Chondrocyte (in vitro differentiated cells): ENCODE measurements at places on chromosomes 5 and 9. TPM values are rescaled to one million over a fixed set of nuclear protein-coding genes. Genes with fewer than 3 reads are reported as not detected.

FCN2 gene
- total RNA-seq: not detected in 3 replicates

SPRY4 gene
- 5.3 to 9.6 TPM (median 8.3 TPM) in 3 replicates for total RNA-seq

DRD1 gene
- 0.10 to 0.35 TPM (median 0.23 TPM) in 3 replicates for total RNA-seq

PCDHGA12 gene
- total RNA-seq: 0.64 to 2.2 TPM (median 0.75 TPM) in 3 replicates

MEGF10 gene
- 6.6 to 10.8 TPM (median 7.8 TPM) in 3 replicates for total RNA-seq

SPATA9 gene
- 0.67 to 1.7 TPM (median 1.1 TPM) in 3 replicates for total RNA-seq

GRXCR2 gene
- not detected in 3 replicates for total RNA-seq

HOMER1 gene
- total RNA-seq: 14.3 to 19.1 TPM (median 15.8 TPM) in 3 replicates

PCSK1 gene
- 0.05 TPM in 1 of 3 replicates, not detected in the others for total RNA-seq

CDKN2A gene
- 20.7 to 31.7 TPM (median 21.2 TPM) in 3 replicates for total RNA-seq

IL13 gene
- total RNA-seq: not detected in 3 replicates

GRCh38 chr5:634191-634590 lies 22.1 kb downstream of the CEP72 start:
- H3K4me1 ChIP-seq: no peaks in the 10 kb centered on the region
- H3K27ac ChIP-seq: no peak overlapping the region

DNA sequence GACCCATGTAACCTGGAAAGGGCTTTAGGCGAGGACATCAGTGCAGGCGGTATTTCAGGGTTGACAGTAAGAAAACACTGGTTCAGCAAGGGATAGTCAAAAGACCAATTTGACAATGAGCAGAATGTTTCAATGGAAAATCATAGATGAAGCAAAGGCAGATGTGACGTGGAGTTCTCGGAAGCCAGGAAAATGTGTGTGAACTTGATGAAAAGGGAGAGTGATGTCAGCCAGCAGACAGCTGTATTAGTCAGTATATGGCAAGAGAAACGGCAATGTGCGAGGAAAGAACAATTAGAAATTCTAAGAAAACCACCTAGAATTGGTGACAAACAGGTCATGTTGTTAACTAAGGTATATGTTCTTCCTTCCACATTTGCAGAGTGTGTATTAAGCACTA lies 503.9 kb upstream of the DAB2 start:
- peaks cover 34% of the 10 kb centered on the region for H3K27me3 ChIP-seq
- peaks cover 3% of the 10 kb centered on the region for H3K36me3 ChIP-seq
- no peak overlapping the region for H3K4me3 ChIP-seq
- H3K4me1 ChIP-seq: no peaks in the 10 kb centered on the region

GRCh38 chr9:34554211-34555001 lies 31.6 kb upstream of the ENHO start:
- H3K27me3 ChIP-seq: peaks cover 5% of the 10 kb centered on the region
- H3K27ac ChIP-seq: peak overlapping the region; percentile 0
- H3K4me1 ChIP-seq: peaks cover 18% of the 10 kb centered on the region
- no peaks in the 10 kb centered on the region for H3K36me3 ChIP-seq

- H3K27ac ChIP-seq: no peak overlapping the region
- no peaks in the 10 kb centered on the region for H3K27me3 ChIP-seq
- H3K4me1 ChIP-seq: peaks cover 6% of the 10 kb centered on the region
- H3K4me3 ChIP-seq: no peak overlapping the region
- DNase-seq: no peak
- H3K36me3 ChIP-seq: peaks cover 3% of the 10 kb centered on the region
Measured at GRCh38 chr5:88792144-88792840, 90.7 kb downstream of the MEF2C start.

DNA sequence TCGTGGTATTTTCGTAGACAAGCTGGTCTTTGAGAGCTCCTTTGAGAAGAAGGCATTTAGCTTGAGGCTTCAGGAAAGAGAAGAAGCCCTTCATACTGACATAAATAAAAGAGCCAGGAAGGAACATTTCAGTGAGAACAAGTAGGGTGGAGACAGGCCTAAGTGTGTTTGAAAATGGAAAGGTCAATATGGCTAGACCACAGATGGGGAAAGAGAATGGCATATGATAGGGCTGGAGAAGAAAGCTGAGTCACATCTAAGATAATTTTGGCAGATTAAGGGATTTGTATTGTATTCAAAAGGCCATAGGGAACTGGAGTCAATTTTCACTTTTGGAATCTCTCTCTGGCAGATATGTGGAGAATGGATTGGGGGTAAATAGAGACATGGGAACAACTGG lies 374.9 kb downstream of the TMEM38B start:
- H3K27ac ChIP-seq: no peak overlapping the region
- no peaks in the 10 kb centered on the region for H3K27me3 ChIP-seq
- no peaks in the 10 kb centered on the region for H3K36me3 ChIP-seq
- no peak overlapping the region for H3K4me3 ChIP-seq
- H3K4me1 ChIP-seq: no peaks in the 10 kb centered on the region
- DNase-seq: no peak

DNA sequence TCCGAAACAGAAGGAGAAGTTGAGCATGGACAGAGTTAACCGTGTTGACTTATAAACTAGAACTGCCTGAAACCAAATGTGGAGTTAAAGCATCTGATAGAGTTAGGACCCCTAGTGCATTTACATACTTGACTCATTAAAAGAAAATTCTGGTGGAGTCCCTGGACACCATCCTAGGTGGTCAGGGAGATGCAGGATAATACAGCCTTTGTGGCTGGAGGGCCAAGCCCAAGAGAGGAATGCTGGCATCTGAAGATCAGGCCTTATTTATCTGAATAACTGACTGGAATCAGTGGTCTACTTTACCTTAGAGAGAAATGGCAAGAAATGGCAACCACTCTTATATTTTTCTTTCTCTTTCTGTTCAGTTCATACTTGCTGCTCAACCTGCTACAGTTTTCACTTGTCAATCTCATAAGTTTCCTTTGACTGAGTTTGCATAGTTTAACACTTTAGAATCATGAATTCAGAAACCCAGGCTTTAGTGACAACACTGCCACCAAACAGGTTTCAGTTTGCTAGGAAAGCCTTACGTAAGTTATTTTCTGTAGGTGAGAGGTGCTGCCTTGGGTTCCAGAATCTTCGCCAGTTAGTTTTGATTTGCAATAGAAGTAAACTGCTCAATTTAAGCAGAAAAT lies 10.2 kb downstream of the CMYA5 start:
- H3K4me1 ChIP-seq: peaks cover 4% of the 10 kb centered on the region
- H3K27ac ChIP-seq: no peak overlapping the region
- DNase-seq: no peak
- no peak overlapping the region for H3K4me3 ChIP-seq
- H3K36me3 ChIP-seq: no peaks in the 10 kb centered on the region

DNA sequence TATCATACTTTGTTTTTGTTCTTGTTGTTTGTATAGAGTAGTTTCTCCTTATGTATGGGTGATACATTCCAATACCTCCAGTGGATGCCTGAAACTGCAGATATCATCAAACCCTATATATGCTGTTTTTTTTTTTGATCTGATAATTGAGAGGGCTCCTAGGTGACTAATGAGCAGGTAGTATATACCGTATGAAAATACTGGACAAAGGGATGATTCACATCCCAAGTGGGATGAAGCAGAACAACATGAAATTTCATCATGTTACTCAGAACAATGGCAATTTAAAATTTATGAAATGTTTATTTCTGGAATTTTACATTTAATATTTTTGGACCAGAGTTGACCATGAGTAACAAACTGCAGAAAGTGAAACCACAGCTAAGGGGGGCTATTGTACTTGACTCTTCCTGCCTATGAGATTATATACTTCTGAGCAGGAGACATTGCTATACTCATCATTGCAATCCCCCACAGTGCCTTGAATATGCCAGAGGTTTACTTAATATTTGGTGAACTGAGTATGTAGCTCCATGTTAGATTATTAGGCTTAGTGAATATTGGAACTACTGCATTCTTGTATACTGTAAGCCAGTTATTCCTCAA lies 258.7 kb upstream of the FBXL7 start:
- peaks cover 2% of the 10 kb centered on the region for H3K27me3 ChIP-seq
- no peaks in the 10 kb centered on the region for H3K4me1 ChIP-seq

DNA sequence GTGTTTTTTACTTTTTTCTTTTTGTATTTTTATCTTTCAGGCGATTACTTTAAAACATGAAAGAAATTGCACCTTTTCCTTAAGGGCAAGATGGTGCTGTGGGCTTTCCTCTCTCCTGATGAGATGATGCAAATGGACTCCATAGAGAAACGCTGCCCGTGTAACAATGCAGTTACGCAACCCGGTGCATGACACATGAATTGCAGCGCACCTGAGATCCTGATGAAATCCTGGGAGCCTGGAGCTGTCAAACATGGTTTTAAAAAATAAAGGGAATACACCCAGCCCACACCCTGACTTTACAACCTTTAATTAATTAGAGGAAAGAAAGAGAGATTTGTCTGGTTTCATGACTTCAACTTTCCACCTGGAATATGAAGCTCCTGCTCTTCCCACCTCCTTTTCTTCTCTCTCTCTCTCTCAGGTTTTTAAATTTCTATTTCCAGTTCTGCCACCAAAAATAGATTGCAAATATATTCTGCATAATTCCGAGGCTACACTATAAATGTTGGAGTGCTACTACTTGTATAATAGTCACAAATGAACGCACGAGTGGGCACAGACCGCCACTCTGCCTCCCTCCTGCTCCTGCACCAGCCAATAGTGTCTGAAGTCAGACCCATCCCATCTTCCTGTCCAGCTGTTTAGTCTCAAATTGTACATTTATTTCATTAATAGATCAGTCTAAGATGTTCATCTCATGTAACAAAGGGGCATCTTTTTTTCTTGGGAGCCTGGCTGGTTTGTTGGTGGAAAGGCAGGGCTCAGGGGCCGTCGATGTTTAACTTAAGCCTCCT lies 179.1 kb downstream of the AUH start:
- no peak for DNase-seq
- H3K4me3 ChIP-seq: no peak overlapping the region
- H3K36me3 ChIP-seq: no peaks in the 10 kb centered on the region
- H3K4me1 ChIP-seq: peaks cover 18% of the 10 kb centered on the region

GRCh38 chr9:112789891-112790774 lies 39.6 kb downstream of the SNX30 start:
- no peaks in the 10 kb centered on the region for H3K36me3 ChIP-seq
- H3K27me3 ChIP-seq: no peaks in the 10 kb centered on the region
- DNase-seq: no peak
- H3K4me3 ChIP-seq: no peak overlapping the region
- H3K4me1 ChIP-seq: peaks cover 61% of the 10 kb centered on the region

DNA sequence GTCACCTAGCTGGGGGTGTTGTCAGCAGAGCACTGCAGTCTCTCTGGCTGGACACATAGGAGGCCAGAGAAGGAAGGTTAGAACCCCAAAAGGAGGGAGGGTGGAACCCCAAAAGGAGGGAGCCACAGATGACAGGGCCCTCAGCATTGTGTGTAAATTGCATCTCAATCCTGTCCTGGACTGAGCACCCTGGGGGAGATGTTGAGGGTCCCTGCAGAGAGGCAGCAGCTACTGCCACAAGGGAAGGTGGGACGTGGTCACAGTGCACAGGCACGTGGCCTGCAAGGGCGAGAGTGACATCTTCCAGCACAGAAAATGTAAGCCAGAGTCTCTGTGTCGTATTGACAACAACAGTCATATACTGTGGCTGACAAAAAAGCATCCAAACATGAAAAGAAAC lies 36.5 kb upstream of the CEP72 start:
- no peak overlapping the region for H3K27ac ChIP-seq
- H3K27me3 ChIP-seq: peaks cover 28% of the 10 kb centered on the region
- H3K4me3 ChIP-seq: no peak overlapping the region
- peaks cover 13% of the 10 kb centered on the region for H3K36me3 ChIP-seq
- no peaks in the 10 kb centered on the region for H3K4me1 ChIP-seq

GRCh38 chr5:52065182-52065581 lies 681.9 kb downstream of the ISL1 start:
- no peaks in the 10 kb centered on the region for H3K36me3 ChIP-seq
- H3K27me3 ChIP-seq: no peaks in the 10 kb centered on the region
- H3K4me1 ChIP-seq: no peaks in the 10 kb centered on the region
- no peak overlapping the region for H3K4me3 ChIP-seq
- no peak for DNase-seq
- H3K27ac ChIP-seq: no peak overlapping the region

GRCh38 chr5:174245516-174246075 lies 200.1 kb downstream of the NSG2 start:
- no peak for DNase-seq
- no peaks in the 10 kb centered on the region for H3K4me1 ChIP-seq
- peaks cover 14% of the 10 kb centered on the region for H3K27me3 ChIP-seq
- no peak overlapping the region for H3K4me3 ChIP-seq
- no peaks in the 10 kb centered on the region for H3K36me3 ChIP-seq
- no peak overlapping the region for H3K27ac ChIP-seq

DNA sequence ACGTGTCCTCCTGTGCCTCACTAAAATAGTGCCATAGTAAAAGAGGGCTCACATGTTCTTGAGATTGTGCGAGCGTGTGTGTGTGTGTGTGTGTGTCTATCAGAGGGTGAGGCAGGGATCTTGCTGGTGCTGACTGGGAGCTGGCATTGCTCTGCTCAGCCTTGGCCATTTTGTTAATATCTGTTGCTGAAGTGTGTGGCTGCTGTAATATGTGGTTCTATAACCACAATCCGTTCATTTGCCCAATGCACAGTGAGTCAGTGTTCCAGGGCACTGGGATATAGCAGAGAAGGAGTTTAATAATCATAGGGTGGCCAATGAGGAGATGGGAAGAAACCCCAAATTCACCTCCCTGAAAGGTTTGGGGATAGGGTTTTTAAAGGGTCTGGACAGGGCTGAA lies 61.3 kb downstream of the RASGRF2 start:
- H3K27me3 ChIP-seq: peaks cover 60% of the 10 kb centered on the region
- no peaks in the 10 kb centered on the region for H3K36me3 ChIP-seq
- H3K4me3 ChIP-seq: no peak overlapping the region
- DNase-seq: no peak
- peaks cover 9% of the 10 kb centered on the region for H3K4me1 ChIP-seq

- DNase-seq: peak; percentile 51
- H3K27ac ChIP-seq: no peak overlapping the region
- no peak overlapping the region for H3K4me3 ChIP-seq
- no peaks in the 10 kb centered on the region for H3K27me3 ChIP-seq
- H3K4me1 ChIP-seq: peaks cover 41% of the 10 kb centered on the region
Measured at GRCh38 chr9:137665697-137666512, 47.1 kb downstream of the EHMT1 start.

- H3K27ac ChIP-seq: no peak overlapping the region
- peaks cover 6% of the 10 kb centered on the region for H3K36me3 ChIP-seq
- no peak overlapping the region for H3K4me3 ChIP-seq
- DNase-seq: no peak
- H3K4me1 ChIP-seq: peaks cover 58% of the 10 kb centered on the region
- no peaks in the 10 kb centered on the region for H3K27me3 ChIP-seq
Measured at GRCh38 chr9:5644501-5644900, 15.6 kb downstream of the RIC1 start.

GRCh38 chr9:115111874-115112273 lies 6.1 kb downstream of the TNC start:
- no peak overlapping the region for H3K27ac ChIP-seq
- no peak for DNase-seq
- no peaks in the 10 kb centered on the region for H3K27me3 ChIP-seq
- H3K36me3 ChIP-seq: no peaks in the 10 kb centered on the region
- no peak overlapping the region for H3K4me3 ChIP-seq
